ENCODE measurements at places on chromosomes 12 and 14.

- peak; percentile 52 for DNase-seq
Observed at GRCh38 chr12:53299101-53299453, 418 bp upstream of the MYG1 start.

DNA sequence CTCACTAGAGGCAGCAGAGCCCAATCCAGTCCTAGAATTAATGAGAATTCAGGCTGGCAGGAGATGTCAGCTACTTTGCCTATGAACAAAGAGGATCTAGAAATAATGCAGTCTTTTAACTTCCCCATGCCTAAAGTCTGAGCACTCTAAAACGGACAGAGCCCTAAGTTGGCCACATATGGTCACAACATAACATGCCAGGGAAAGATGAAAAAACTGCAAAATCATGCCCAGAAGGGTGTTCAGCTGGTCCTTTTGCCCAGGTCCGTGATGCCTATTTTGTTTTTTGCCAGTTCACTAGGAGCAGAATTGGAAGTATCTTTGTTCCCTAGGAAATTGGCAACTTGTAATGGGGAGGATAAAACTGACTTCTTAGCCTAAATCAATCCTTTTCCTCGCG, 20.3 kb upstream of the LMNTD1 start:
- no peak for DNase-seq

DNA sequence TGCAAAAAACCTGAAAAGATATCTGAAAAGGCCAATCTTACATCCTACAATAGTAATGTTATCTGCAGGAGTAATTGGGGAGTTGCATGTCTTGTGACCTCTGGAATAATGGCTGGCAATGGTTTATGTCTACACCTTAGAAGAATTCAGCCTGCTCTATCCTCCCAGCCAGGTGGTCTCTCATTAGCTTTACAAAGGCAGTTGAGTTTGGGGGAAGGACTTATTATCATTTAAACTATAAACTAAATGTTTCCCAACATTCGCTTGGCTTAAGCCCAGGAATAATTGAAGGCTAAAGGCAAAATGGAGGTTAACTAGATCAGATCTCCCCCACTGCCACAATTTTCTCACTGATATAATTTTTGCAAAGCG, 158.4 kb upstream of the SFSWAP start:
- DNase-seq, result no peak

DNA sequence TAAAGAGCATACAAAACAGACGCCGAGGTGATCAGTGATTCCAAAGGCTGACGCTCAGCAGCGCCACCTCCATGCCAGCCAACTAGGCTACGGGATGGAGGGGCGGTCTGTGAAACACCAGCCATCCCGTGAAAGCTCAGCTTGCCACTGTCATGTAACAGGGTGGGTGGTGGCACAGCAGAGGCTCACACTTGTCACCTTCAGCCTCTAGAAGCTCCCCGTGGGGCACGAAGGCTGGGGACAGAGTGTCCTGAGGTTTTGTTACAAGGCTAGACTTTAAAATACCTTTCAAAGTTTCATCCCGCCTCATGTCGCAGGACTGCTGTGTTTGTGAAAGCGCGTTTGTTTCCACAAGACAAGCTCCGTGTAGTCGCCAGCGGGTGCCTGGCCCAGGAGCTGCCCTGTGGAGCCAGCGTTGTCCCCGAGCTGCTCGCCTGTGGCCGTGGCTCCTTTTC, 20.7 kb downstream of the XRCC3 start:
- DNase-seq, result no peak

- no peak for DNase-seq
Observed at GRCh38 chr12:7210642-7211151, 21.2 kb downstream of the PEX5 start.

- no peak for DNase-seq
Observed at GRCh38 chr14:37707716-37708115, 112.3 kb downstream of the TTC6 start.

DNA sequence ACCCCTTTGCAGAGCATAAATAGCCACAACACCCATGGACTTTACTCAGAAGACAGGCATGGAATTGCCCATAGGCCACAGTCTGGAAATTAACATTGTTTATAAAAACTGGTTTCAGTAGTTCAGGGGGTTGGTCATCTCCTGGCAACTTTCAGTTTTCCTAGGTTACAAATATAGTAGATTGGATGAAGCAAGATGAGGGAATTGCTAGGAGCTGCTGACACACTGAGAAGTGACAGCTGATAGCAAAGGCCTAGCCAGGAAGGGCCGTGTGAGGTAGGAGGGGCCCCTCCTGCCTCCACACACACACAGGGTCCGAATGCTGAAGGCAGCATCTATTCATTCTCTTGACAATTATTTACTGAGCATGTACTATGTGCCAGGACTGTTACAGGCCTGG, 8.3 kb downstream of the GALNT16 start:
- DNase-seq, result no peak

GRCh38 chr12:123396954-123397353, 13.0 kb downstream of the KMT5A start:
- no peak for DNase-seq

- no peak for DNase-seq
Observed at GRCh38 chr14:104499784-104500760, 79.5 kb upstream of the C14orf180 start.

DNA sequence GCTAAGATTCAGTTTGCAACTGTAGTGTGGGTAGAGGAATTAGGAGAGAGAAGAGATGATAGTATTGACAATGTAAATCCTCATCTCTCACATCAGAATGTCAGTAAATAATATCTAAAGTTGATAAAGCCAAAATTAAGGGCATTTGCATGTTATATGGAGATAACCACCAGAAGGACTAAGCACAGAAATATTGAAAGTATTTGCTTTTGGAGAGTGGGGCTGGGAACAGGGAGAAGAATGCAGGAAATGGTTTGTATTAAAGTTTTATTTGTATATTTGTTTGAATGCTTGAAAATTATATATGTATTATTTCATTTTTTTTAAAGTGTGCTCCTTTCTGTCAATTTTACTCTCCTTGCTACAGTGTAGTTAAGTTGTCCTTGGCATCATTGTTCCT, 491.4 kb downstream of the APAF1 start:
- no peak for DNase-seq

- DNase-seq, result no peak
Observed at GRCh38 chr14:31672709-31673108, 111.5 kb downstream of the NUBPL start.

- peak; percentile 52 for DNase-seq
Observed at GRCh38 chr14:99729991-99730875, 46.1 kb downstream of the CYP46A1 start.

DNA sequence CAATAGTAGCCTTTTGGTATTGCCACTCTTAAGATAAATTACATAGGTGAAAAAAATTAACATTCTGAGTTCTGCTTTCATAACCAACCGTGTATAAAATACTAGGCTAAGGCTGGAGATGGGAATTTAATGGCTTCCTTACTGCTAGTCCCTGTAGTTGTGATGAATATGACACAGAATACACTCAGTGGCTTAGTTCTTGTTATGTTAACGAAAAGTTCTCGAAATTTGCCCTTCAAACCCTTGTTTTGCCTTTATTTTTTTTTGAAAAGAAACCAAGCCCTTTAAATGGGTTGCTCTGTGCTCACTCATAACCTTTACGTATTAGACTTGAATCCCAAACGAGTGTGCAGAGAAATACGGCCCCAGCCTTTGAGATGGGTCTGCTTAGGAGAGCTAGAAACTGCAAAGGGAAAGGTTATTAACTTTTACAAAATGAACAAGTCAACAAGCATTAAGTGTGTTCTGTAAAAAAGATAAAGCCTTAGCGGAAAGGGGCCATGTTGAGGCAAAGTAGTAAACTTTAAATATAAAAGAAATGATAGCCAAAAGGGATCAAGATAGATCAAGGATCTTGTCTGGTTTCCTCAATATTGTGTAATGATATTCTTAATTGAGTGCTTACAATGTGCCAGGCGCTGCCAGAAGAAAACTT, 1.7 kb downstream of the NUDT4 start:
- no peak for DNase-seq

GRCh38 chr12:50402264-50403000, 1.7 kb downstream of the LARP4 start:
- DNase-seq, result no peak

GRCh38 chr12:25501549-25501948, 51.5 kb downstream of the LMNTD1 start:
- no peak for DNase-seq

- DNase-seq, result no peak
Observed at GRCh38 chr12:59649203-59649602, 53.4 kb downstream of the SLC16A7 start.

GRCh38 chr14:91315844-91316267, 71.4 kb upstream of the GPR68 start:
- peak; percentile 83 for DNase-seq

DNA sequence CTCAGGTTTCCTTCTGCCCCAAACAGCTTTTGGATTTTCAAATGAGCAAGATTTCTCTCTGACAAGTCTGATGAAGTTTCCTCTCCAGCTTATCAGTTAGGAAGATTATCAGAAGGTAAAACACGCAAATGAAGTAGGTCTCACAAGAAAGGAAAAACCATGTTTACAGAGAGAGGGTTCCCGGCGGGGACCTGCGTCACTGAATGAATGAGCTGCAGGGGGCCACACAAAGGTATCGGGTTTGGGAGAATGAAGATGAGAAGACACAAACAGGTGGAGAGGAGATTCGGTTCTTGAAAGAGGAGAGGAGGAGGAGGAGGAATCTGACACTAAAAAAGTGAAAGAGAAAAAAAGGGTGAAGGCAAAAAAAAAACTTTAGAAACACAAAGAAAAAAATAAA, 208.6 kb downstream of the CALM1 start:
- DNase-seq, result no peak

GRCh38 chr12:131829356-131829747, 1.2 kb downstream of the MMP17 start:
- DNase-seq, result no peak

DNA sequence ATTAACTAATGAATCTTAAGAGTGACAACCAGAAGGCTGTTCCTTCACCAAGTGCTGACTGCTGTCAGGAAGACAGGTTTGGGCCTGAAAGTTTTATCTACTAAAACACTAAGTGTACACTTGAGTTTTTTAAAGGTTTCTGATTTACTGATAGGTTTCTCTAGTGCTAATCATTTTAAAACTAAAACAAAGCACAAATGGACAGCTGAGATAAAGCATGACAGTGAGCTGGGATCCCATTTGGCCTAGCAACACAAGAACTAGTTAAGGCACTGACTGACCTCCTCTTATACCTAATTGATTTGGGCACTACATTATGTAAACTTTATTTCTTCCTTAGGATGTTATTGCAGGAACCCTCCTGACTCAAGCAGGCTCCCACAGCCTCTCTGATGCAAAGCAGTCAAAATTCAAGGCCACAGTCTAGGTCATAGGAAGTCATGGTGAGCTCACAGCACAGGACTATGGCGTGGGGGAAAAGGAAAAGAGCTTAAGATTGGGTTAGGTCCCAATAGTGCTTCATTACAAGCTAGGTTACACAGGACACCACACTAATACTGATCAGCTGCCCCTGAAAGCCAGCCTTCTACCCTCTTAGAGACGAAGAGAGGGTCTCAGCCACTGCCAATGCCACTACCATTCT, 3.5 kb downstream of the STXBP6 start:
- no peak for DNase-seq

DNA sequence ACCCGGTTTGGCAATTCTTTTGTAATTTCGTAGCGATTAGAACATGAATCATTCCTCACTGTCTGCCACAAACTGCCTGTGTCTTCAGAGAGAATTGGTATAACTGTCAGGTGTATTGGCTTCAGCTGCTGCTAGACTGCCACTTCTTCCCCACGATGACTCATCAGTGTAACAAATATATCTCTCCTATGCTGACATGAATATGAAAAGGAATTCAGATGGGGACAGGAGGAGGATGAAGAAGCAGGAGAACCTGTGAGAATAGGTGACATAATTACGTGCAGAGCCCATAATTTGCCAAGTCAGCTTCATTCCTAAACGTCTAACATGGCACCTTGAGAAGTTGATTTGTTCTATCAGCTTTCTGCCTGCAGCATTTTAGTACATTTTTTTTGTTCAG, 64.9 kb downstream of the FRMD6 start:
- no peak for DNase-seq

- no peak for DNase-seq
Observed at GRCh38 chr14:21043974-21044618, 1.9 kb downstream of the RNASE7 start.

DNA sequence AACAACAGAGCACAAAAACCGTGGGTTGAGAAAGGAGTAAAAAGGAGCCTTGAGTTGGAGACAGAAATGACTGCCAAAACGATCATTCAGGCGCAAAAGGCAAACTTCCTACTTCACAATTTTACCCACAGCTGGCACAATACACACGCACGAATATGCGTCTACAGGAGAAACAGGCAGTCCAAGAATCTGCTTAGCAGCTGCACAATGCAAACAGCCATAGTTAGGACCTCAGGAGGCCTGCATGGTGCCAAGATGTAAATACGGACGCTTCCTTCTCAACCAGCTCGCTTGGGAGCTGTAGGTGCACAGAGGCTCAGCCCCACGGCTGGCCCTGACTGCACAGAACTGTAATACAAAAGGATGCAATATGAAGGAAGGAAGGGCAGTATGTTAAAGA, 250.1 kb upstream of the CAND1 start:
- no peak for DNase-seq

GRCh38 chr14:99030454-99030853, 241.5 kb downstream of the BCL11B start:
- DNase-seq, result no peak

DNA sequence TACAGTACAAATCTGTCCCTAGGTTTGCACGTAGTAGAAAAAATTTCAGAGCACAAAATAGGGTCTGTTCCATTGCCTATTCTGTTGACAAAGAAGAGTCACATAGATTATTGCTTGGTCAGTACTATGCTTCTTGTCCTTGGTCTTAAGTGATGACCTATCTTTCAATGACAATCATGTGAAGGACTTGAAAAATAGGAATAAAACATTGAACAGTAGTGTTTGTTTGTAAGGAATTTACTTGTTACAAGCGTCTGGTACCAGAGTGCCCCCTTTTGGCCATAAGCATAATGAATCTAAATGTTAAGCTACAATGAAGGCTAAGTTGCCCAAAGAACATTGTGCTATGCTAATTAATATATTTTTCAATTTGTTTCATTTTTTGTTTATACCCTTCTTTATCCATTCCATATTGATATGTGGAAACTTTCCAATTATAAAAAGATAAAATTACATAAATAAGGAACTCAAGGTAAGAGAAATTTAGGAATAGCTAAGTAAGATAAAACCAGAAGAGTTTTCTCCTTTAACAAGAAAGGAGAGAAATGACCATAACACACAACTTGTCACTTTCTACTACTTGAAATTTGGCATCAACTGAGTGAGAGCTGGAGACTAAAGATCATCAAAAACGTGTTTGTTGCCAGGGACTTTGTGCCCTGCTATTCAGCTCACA, 204.7 kb downstream of the EPS8 start:
- DNase-seq, result peak; percentile 62
